ENCODE measurements at places on chromosomes 7 and 10.

GRCh38 chr7:113424185-113424817 lies 305.9 kb upstream of the SMIM30 start:
- DNase-seq, result no peak

GRCh38 chr10:98460837-98461499 lies 14.2 kb upstream of the HPS1 start:
- no peak for DNase-seq

DNA sequence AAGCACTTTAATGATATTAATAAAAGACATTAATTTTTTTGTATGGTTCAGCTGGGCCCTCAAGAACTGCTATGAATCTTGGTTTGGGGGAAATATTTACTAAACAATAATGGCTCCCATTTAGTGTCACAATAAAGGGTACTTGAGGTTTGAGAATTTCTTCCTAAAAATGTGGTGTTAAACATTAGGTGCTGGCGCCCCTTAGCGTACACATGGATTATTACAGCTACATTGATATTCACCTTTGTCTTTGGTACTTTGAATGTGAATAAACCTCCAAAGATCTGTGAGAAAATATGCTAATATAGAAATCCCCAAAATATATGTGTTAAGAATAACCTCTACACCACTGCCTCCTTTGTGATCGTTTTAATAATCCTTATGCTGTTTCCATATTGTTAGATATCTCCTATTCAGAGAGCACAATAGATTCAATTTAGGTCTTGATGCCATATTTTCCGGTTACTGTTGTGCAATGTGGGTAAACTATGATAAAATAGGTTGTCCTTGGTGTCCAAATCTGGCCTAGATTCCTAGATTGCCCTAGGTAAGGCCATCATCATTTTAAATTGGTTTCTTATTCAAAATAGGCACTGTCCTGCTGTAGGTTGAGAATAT lies 161.8 kb upstream of the CACNA2D1 start:
- no peak for DNase-seq

GRCh38 chr7:112288301-112288700 lies 81.8 kb downstream of the ZNF277 start:
- no peak for DNase-seq

- no peak for DNase-seq
Observed at GRCh38 chr7:142553216-142553615, 196.1 kb upstream of the PRSS1 start.

GRCh38 chr7:114953724-114954123 lies 31.8 kb downstream of the MDFIC start:
- DNase-seq, result no peak

- no peak for DNase-seq
Observed at GRCh38 chr7:44277851-44278250, 47.5 kb downstream of the CAMK2B start.

GRCh38 chr7:66950763-66951162 lies 29.7 kb downstream of the TMEM248 start:
- no peak for DNase-seq

DNA sequence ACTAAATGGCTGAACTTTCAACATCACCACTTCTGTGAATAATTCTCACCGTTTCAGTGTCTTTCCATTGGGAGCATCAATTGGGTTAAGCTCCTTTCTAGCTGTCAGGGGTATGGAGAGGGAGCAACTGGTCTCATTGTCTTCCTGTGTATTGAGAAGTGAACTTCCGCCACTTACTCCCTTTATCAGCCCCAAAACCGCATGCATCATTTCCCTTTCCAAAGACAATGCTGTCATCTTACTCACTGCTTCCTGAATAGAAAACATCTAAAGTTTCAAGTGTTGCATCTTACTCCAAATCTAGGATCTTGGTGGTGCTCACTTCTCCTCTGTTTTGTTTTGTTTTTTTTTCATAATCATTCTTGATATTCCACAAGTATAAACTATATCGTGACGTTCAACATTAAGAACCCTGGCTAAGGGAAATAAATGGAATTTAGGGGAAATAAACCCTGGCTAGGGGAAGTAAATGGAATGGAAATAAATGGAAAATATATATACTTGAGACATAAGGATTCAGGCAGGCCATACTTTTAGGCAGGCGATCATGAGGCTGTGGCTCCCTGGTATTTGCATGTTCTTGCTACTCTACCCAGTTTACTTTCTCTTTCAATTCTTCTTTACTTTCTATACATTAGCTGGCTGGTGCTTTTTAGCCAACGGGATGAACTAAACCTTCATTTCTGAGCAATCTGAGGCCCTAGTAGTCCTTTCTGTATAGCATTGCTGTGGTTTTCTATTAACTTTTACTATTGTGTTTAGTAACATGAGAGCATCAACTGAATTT lies 371.9 kb downstream of the BMPER start:
- no peak for DNase-seq

GRCh38 chr10:131009791-131010190 lies 301.7 kb downstream of the TCERG1L start:
- no peak for DNase-seq

- DNase-seq, result no peak
Observed at GRCh38 chr10:1015688-1016087, 10.0 kb downstream of the IDI2 start.

DNA sequence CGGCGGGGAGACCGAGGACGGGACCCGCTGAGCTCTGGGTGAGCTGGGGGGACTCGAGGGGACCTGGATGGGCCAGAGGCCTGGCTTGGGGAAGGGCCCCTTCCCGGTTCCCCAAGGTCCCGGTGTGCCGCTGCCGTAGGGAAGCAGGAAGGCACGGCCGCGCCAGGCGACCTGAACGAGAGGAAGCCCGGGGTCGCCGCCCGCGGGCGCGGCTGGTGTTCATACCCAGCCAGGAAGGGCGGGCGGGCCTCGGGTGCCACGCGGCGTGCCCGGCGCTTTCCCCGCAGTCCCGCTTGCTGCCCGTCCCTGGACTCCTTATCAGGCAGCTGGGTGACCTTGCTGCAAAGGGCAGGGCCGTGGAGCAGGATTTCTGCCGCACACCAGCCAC lies 38.0 kb downstream of the ZNF777 start:
- DNase-seq, result peak; percentile 29

DNA sequence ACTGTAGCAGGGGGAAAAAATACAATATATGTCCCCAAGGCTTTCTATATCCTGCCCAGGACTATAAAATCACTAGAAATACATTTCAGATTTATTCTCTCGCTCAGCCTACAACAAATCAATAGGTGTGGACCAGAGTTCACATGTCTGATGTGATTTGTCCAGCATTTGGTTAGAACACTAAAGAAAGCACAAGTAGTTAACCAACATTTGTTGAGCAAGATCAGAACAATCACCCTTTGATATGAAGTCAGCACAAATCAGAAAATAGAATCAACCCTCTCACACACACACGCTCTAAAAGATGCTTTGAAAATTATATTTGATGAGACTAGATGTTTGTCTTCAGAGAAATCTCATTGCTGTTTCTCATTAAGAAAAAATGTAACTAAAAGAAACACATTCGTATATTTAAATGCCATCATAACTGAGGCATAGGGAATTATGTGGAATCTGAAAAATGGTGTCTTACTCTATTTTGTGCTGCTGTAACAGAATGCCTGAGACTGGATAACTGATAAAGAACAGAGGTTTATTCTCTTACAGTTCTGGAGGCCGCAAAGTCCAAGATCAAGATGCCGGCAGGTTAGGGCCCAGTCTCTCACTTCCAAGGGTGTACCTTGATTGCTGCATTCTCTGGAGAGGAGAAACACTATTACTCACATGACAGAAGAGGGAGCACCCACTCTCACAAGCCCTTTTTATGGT lies 10.5 kb downstream of the AKR1D1 start:
- DNase-seq, result no peak

DNA sequence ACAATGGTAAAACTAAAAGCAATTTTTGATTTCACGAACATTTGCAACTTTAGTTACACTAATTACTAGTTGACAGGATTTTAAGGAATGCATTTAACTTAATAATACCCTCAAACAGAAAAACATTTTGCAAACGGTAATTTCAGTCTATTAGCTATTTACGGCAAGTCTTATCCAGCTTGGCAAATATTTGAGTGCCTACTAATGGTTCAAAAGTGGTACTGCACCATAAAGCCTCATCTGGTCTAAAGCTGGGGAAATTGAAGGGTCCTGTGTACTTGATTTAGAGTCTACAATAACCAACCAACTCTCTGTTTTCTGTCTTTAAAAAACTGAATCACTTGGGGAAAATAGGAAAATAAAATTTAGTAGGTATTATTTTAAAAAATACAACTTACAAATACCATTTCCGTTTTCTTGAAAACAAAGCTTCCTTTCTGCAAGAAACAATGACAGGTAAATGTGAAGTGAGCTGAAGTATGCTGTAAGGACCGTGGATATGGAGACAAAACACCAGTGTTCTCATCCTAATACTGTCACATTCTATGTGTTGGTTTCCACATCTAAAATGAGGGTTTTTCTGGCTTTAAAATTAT lies 142.3 kb downstream of the VPS50 start:
- no peak for DNase-seq

Data from activated gamma-delta T cell treated with Interleukin-2 at 50 U/mL for 16 hours (primary cell).